ENCODE measurements at places on chromosomes 13 and 19. TPM values are rescaled to one million over a fixed set of nuclear protein-coding genes. Genes with fewer than 3 reads are reported as not detected.

GRCh38 chr13:50629497-50629896 lies 214.0 kb downstream of the DLEU7 start:
- no peak for DNase-seq

DNA sequence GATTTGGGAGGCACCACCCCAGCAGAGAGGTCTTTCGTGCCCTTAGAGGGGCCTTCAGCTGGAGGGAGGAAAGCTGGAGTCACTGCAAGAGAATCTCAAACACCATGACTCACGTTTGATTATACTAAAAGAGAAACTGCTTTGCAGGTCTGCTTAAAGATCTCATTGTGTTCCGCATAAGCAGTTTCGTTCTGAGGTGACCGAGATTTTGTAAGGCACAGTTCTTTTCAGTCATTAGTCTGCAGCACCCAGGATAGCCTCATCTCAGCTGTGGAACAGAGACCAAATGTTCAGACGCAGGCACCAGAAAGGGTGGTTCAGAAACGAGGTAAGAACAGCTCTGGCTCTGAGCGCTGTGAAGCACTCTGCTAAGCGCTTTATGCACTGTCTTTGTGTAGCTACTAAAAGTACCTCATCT lies 71.2 kb upstream of the GTF3A start:
- no peak for DNase-seq

DNA sequence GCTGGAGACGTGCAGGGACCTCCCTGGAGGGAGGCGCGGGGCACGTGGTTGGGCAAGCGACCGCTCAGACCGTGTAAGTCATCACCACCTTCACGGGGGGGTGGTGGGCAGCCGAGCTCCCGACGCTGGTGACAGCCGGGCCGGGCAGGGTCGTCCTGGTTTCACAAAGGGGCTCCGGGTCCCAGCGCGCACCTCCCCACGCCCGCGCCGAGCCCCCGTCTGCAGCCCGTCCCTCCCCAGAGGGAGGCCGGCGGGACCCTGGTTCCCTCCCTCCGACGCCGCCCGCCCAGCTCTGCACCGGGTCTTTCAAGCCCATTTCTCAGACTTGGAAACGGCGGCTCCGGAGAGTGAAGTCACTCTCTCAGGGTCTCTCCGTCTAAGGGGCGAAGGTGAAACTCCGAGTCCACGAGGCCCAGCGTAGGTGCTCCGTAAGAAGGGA lies 729 bp upstream of the ARID3A start:
- no peak for DNase-seq

DNA sequence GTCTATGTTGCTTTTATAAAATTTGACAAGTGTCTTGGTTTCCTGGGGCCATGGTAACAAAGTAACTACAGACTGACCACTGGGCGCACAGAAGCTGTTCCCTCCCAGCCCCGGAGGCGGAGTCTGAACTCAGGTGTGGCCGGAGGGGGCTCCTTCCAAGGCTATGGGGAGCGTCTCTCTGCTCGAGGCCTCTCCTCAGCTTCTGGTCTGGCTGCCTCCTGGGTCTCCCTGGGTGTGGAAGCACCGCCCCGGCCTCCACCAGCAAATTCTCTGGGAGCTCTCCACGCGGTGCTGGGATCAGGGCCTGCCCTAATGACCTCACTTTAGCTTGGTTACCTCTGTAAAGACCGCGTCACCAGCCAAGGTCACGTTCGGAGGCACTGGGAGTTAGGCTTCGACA lies 45.7 kb upstream of the F7 start:
- no peak for DNase-seq

DNA sequence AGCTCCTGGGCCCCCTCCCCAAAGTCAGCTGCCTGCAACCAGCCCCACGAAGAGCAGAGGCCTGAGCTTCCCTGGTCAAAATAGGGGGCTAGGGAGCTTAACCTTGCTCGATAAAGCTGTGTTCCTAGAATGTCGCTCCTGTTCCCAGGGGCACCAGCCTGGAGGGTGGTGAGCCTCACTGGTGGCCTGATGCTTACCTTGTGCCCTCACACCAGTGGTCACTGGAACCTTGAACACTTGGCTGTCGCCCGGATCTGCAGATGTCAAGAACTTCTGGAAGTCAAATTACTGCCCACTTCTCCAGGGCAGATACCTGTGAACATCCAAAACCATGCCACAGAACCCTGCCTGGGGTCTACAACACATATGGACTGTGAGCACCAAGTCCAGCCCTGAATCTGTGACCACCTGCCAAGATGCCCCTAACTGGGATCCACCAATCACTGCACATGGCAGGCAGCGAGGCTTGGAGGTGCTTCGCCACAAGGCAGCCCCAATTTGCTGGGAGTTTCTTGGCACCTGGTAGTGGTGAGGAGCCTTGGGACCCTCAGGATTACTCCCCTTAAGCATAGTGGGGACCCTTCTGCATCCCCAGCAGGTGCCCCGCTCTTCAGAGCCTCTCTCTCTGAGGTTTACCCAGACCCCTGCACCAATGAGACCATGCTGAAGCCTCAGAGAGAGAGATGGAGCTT lies 4.7 kb upstream of the CEACAM5 start:
- DNase-seq = no peak

GRCh38 chr13:114041493-114041892 lies 67.6 kb upstream of the C13orf46 start:
- DNase-seq = no peak

GRCh38 chr19:10460714-10461046 lies 40.3 kb downstream of the PDE4A start:
- no peak for DNase-seq

- DNase-seq = peak; percentile 53
Measured at GRCh38 chr19:15288146-15288963, 44.0 kb downstream of the BRD4 start.

GRCh38 chr19:48963371-48964204 lies 1.5 kb upstream of the FTL start:
- peak; percentile 89 for DNase-seq

DNA sequence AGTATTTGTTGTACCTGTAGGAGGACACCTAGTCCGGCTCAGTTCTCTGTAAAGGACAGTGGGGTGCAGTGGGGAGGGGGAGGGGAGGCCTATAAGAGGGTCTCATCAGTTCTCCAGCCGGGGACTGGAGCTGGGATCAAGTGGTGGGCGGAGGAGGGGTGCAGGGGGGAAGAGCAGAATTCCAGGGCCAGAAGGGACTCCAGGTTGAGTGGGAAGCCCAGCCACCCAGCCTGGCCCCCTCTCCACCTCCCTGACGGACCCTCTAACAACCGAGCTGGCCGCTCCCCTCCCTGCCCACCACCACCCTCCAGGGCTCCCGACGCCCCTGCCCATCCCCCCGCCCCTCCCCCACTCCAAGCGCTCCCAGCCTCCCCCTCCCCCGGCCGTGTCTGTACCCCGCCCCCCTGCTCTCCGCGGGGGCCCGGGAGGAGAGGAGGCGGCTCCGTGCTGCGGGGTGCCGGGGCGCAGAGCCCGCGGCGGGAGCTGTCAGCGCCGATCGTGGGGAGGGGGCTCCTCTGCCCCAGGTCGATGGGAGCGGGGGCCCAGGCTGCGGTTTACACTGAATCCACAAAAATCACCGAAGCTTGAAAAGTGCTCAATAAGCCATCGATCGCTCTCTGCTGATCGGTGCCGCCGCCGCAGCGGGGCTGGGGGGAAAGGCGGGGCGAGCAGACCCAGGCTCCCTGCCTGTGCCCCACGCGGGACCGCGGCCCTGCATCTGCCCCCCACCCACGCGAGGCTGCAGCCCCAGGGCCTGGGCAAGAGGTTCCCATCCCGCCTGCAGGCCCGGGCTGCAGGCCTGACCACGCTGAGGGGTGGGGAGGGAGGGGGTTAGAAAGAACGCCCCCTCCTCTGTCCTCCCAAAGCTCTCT lies 34.6 kb upstream of the ONECUT3 start:
- DNase-seq = no peak

GRCh38 chr13:64130171-64130570 lies 2714.5 kb upstream of the PCDH20 start:
- no peak for DNase-seq

DNA sequence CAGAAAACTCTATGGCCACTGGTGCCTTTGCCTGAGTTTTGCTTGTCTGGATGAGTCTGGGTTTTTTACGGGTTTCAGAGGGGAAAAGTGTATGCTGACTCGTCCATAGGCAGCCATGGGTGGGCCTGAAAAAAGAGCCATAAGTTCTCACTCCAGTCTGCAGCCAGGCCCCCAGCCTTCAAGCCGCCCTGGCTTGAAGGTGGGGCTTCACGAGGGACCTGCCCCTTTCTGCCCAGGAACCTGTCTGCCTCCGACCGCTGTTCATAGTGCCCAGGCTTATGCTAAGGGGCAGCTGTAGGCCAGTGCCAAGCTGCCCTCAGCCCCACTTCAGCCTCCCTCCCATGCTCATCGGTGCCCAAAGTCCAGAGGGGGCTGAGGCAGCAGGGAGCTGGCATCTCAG lies 385.2 kb downstream of the PCDH9 start:
- DNase-seq = no peak

GRCh38 chr19:55379174-55379573 lies 2.5 kb downstream of the TMEM190 start:
- DNase-seq = no peak

- DNase-seq = no peak
Measured at GRCh38 chr19:49921871-49922795, 6.9 kb upstream of the ATF5 start.

- DNase-seq = no peak
Measured at GRCh38 chr13:34086281-34086680, 268.3 kb downstream of the RFC3 start.

DNA sequence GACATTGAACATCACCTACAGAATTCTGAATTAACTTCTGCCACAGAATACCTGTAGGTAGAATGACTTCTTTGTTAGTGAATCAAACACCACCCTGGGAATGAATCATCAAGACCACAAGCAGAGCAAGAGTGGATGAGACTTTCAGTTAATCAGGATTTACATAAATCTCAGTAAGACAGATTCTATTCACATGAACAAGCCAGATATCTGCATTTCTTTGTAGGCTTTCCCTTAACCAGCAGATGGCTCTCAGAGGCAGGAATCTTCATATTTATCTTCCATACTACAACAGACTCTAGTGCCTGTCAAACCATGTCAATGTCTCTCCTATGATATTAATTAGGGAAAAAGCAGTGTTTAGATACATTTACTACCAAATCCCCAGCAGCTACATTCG lies 412.1 kb downstream of the KLF12 start:
- DNase-seq = no peak

DNA sequence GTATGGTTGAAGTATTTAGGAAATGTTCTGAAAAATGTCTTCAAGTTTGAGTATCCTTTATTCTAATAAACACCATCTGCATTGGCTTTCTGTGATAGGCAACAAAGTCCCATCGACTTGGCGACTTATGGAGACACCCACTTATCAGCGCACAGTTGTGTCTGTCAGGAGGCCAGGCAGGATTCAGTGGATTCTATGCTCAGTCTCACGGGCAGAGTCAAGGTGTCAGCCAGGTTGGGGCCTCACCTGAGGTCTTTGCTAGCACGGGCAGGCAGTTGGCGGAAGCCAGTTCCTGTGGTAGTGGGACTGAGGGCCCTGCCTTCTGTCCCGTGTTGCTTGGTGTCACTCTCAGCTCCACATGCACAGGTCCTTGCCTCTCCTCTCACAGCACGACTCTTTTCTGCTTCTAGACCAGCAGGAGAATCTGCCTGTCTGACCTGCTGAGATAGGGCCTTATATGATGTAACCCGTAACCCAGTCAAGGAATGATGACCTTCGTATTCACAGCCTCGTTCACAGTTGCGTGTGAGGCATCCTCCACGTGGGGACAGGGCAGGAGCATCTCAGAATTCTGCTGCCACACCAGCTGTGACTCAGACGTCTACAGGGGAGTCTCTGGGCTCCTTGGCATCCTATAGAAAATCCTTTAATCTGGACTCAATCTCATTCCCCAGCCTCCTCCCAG lies 10.0 kb downstream of the CUL4A start:
- no peak for DNase-seq

- DNase-seq = no peak
Measured at GRCh38 chr19:19410553-19411550, 5.4 kb downstream of the GATAD2A start.

DNA sequence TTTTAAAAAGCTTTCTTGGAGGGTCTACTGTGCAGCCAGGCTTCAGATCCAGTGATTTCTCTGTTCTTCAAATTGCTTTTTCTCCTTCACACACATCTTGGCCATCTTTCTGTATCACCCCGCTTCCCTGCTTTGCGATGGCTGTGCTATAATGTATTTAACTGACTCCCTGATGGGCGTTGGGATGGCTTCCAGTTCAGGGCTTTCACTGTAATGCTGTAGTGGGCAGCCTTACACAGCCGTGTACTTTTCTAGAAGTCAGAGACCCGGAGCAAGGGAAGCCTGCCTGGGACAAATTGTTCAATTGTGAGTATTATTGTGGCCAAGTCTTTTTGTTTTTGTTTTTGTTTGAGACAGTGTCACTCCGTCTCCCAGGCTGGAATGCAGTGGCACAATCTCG lies 19.4 kb upstream of the PAK4 start:
- DNase-seq = no peak

- DNase-seq = no peak
Measured at GRCh38 chr13:76871432-76871831, 14.8 kb downstream of the KCTD12 start.

DNA sequence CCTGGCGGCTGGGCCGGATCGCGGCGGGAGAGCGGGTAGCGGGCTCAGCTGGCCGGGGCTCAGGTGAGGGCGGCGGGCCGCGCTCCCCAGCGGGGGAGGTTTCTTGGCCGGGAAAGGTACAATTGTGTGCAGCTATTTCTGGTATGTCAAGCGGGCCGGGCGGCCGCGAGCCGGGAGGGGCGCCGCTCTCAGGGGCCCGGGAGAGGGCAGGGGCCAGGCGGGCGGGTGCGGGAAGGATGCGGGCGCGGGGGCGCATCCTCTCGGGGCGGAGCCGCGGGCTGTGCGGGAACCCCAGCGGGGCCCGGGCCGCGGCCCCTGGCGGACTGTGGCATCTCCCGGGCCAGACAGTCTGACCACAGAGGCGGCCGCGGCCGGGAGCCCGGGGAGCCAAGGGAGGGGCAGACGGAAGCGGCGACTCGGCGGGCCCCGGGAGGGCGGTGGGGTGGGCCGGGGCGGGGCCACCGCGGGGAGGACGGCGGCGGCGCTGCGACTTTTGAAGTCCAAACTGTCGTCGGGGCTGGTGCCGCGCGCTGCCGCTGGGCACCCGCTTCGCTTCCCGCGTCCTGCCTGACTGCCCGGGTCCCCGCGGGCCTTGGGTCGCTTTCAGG lies at the start of gene LMO7:
LMO7 (plus strand) TSS at position 503 of the 608 bp plus-strand sequence. CDS start 328 bp downstream, outside the sequence.
- DNase-seq = peak; percentile 39

DNA sequence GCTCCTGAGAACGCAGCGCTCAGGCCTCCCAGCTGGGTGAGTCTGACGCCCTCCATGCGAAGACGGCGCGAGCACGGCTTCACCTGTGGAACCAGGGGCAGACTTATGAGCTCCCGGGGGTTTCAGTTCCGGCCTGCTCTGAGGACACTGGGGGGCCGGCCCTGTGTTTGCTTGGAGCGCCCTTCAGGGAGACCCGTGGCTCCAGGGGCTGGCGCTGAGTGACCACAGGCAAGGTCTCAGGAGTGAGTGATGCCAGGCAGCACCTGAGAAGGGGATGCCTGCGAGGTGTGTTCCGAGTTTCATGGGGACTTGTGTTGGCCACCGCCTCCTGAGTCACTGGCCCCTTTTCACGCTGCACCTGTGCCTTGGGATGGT lies 4.5 kb downstream of the MCF2L start:
- DNase-seq = no peak

Gene NOTCH3
- total RNA-seq = 7.5 TPM

Gene THSD8
- not detected for total RNA-seq

Gene IZUMO2
- total RNA-seq = not detected

Gene TBXA2R
- total RNA-seq = 1.3 TPM

Gene SWSAP1
- 4.6 TPM for total RNA-seq

Gene TMEM255B
- total RNA-seq = 0.54 TPM

Gene PTPRS
- total RNA-seq = 21.5 TPM

Gene PCDH17
- 0.54 TPM for total RNA-seq
